Mucosa of gallbladder (tissue), 1 donor: ENCODE measurements at places on chromosomes 2 and 18. TPM values are rescaled to one million over a fixed set of nuclear protein-coding genes. Genes with fewer than 3 reads are reported as not detected.

Gene NEU4
- total RNA-seq = 34.8 TPM

Gene DLX2
- 0.14 TPM for total RNA-seq

Gene NHEJ1
- 8.7 TPM for total RNA-seq

Gene CLEC4F
- total RNA-seq = 0.17 TPM

Gene WDCP
- total RNA-seq = 8.4 TPM

Gene RAD51AP2
- not detected for total RNA-seq

Gene ELOA2
- total RNA-seq = not detected

Gene STON1
- 30.7 TPM for total RNA-seq

Gene USP40
- total RNA-seq = 48.1 TPM

Gene IL36B
- not detected for total RNA-seq

Gene VIL1
- total RNA-seq = 328 TPM

Gene SCN2A
- total RNA-seq = 1.7 TPM

Gene MEIS1
- 61.8 TPM for total RNA-seq

Gene GPR17
- 0.17 TPM for total RNA-seq

GRCh38 chr2:188345020-188345419, 53.3 kb downstream of the GULP1 start:
- DNase-seq = no peak

GRCh38 chr2:160351956-160352355, 141.7 kb downstream of the RBMS1 start:
- DNase-seq = no peak

DNA sequence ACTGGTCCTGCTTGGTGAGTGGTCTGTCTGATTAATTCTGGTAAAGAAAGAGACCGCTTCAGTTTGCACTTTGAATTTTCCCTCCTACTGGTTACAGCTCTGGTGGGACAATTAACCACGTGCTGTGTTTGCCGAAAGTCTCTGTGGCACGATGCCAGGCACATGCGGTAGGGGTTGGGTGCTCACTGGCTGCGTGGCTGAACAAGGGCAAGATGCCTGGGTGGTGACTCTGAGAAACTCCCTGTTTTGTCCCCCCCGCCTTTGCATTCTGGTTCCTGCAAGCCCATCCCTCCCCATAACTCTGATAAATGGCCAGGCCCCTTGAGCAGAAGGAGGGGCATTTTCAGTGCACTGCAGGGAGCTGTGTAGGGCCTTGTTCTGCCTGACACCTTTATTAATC, 206.1 kb downstream of the TFCP2L1 start:
- DNase-seq = no peak

GRCh38 chr2:2321200-2321540, 9.9 kb downstream of the MYT1L start:
- DNase-seq = no peak

DNA sequence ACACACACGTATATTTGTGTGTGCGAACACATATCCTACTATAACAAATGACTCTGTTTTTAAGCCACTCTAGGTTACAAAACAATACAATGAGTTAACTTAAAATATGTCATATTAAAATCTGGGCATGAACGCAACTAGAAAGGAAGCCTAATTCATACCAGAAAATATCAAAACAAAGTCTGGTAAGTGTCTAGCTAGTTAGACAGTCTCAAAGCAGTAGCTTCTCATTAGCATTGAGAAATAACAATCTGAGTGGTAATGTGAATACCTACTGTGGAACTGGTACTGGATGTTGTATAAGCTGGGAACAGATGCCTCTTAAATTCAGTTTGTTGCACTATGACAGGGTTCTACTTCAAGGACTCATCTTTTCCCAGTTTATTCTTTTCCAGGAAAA, 32.5 kb upstream of the WIPF1 start:
- no peak for DNase-seq

DNA sequence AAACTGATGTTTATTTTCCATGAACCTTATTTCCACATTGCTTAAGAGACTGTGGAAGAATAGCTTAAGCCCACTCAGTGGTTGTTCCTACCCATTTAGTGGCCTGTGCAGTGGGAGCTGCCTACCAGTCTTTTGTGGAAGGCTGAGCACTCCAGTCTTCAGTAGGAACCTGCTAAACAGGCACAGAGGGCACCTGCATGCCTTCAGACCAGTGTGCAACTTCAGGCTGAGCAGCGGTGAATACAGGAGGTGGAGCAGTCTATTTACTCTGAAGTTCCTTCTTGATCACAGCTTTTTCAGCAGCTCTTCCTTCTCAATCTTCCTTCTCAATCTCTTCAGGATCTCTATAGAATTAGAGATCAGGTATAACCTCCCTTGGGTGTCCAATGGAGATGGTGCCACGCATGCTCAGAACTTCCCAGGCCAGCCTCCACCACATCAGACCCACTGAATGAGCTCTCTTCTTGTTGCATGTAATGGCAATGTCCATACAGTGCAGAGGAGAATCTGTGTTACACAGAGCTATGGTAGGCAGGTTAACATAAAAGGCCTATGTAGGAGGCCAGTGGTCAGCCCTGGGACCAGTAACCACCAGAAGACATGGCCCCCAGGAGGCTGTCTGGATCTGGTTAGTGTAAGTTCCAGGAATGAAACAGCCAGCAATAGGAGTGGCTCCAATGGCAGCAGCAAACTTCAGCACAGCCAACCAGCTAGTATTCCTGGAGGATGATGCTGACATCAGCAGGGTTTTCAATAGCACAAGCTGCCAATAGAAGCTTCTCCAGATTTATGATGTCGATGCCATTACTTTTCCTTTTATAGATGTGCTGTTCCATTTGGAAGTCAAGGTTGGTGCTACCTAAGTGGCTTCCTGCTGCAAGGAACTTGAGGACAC, 47.9 kb upstream of the MAT2A start:
- DNase-seq = no peak

DNA sequence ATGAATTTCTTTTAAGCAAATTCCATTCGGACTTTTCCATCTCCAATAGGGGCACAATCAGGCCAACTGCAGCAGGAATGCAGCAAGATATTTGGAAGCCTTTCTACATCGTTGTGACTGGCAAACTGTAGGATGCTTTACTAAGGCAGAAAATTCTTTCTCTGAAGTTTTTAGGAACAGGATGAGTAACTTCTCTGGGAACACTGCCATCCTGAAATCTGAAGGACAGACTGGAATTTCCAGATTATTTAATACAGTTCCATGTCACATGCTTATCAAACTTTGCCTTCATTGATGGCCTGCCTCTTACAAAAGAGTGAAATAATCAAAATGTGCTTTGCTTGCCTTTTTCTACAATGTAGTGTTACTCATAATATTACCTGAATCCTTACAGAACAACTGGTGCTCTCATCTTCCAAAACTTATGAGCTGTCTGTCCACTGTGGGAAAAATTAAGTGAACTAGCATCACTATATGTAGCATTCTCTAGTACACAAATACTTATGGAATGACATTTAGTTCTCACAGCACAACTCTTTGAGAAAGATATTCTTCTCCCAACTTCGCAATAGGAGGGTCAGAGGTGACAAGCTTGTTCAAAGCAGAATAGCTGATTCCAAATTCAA, 32.0 kb upstream of the MAP2 start:
- DNase-seq = no peak

- DNase-seq = no peak
Observed at GRCh38 chr2:17573085-17573803, 32.7 kb downstream of the VSNL1 start.

- no peak for DNase-seq
Observed at GRCh38 chr2:133444465-133444864, 123.8 kb downstream of the NCKAP5 start.

- DNase-seq = no peak
Observed at GRCh38 chr2:238892204-238892500, 44.3 kb downstream of the TWIST2 start.

GRCh38 chr2:205752296-205752820, 70.1 kb downstream of the NRP2 start:
- DNase-seq = no peak

DNA sequence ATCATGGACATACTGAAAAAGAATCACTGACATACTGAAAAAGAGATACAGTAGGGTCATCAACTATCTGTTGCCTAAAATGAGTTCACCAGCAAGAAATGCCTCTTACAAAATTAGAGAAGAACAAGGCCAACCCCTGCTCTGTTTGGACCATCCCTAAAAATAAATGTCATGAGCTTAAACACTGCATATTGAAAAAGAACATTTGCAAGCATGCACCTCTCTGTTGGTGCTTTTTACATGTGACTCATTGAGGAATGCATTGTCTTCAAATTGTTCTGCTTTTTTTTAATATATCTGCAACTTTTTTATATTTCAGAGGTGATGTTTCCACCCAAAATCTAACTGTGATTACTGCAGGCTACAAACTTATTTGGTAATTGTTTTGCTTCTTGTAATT, 233.9 kb upstream of the LRATD1 start:
- no peak for DNase-seq

GRCh38 chr2:134949981-134950708, 31.5 kb downstream of the CCNT2 start:
- DNase-seq = no peak

DNA sequence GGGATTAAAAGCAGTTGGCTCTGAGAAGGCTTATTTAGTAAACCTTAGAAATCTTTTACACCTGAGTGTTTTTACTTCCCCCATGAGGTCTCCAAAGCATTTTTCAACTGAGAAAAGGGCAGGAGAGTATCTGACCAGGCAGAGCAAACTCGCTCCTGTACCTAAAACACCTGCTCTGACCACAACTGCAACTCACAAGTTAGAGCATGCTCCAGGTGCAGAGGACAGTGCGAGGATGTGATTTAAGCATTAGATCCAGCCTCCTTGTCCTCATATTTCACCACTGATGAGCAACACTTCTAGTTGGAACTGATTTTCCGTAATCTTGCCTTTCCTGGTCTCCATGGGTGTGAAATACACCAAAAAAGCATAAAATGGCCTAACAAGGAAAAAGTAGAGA, 34.5 kb upstream of the TBC1D8 start:
- DNase-seq = no peak

DNA sequence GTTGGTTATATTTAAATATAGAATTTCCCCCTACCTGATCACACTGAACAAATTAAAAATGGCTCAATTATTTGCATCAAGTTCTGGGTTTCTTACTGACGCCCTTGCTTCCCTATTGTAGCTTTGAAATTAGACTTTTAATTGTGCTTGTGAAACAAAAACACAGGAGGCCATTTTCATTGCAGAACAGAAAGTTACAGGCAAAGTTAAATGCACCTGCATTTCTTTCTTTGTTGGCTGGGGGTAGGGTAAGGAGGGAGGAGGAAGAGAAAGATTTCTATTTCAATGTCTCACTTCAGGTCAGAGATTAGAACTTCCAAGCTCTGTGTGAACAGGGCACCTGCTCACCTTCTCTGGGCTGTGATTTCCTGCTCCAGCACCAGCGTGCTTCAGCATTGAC, 199.6 kb downstream of the BCL11A start:
- DNase-seq = no peak

GRCh38 chr2:70753902-70754301, 14.1 kb downstream of the ADD2 start:
- DNase-seq = no peak

- no peak for DNase-seq
Observed at GRCh38 chr2:98556344-98557033, 51.8 kb downstream of the COA5 start.

DNA sequence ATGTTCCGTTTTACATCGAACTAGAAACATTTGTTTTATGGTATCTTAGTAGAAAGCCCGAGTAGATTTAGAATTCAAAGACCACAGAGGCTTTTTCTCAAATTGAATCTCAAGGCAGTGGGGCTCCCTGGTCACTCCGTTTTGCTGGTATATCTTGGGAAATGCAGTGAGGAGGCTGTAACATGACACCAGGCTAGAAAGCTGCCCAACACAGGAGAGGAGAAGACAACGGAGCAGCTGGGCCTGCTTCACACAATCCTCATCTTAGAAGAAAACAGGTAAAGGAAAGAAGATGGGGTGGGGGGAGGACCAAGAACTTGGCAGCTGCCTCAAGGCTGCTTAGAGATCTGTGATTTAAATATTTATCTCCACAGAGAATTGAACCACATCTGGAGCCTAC, 38.3 kb upstream of the EPB41L3 start:
- DNase-seq = no peak
